ENCODE measurements at places on chromosomes 1 and 21.

GRCh38 chr1:106055855-106056254, 1000.6 kb upstream of the PRMT6 start:
- no peak for DNase-seq

DNA sequence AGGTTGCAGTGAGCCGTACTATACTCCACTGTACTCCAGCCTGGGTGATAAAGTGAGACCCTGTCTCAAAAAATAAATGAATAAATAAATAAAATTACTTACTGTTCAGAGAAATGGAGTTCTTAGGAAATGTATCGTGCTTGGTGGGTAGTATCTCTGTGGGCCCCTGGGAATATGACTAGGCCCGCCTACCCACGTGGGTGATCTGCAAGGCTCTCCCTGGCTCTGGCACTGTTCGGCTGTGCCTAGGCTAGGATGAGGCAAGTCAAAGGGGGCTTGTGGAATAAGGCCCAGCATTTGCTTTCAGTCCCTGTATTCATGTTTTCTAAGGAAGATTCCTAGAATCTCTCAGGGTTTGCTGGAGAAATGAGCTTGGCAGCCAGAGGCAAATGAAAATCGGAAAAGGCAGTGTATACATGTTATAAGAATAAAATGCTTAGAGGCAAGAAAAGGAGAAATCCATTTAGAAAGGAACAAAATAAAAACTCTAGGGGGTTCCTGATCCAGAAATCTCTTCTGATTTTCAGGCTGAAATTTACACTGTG, 4.5 kb upstream of the CSRP1 start:
- DNase-seq: no peak

DNA sequence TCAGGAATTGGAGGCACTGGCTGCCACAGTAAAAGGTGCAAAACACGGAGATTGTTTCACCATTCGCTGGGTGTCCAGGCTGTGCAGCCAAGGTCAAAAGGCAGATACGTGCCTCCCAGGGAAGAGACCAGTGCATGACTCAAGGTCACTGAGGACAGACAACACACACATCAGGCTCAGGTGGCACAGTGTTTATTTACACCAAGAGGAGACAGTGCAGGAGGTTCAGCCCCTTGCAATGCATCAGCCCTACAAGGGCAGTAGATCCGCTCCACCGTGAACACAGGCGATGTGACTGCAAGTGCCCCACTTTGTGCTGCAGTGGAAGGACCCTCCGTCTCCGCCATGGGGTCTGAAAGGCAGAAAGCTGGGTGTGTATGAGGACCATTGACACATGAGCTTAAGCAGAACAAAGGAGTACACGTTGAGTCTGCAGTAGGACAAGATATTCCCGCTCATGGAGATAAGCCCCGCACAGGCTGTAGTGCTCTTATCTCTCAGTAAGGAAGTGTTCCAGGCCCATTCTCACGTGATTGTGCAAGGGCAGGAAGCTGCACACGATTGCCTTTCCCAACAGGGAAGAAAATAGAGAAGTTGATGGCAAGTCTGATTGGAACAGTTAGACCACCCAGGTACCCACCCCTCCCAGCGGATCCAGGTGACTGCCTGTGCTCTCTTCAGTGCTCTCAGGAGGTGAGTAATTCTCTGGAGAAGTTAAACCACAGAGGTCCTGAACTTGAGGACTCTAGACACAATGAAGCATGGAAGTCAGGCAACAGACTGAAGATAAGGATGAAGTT, 37.5 kb upstream of the QSOX1 start:
- DNase-seq: peak; percentile 8

DNA sequence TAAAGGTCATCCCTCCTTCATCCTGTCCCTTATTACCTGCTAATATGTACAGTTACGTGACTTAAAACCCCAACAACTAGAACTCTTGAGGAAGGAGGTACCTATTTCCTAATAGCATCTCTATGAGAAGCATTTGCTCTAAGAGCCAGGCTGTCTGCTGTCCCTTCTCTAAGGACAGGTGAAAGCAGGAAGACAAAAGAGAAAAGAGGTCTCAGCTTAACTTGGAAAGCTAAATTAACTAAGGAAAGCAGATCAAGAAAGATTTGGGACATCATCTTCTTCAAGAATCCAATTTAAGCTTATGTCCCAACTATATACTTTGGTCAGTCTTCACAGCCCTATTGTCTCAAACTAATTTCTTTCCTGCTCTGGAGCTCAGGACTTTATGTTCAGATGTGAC, 2.9 kb downstream of the EGLN1 start:
- DNase-seq: no peak

DNA sequence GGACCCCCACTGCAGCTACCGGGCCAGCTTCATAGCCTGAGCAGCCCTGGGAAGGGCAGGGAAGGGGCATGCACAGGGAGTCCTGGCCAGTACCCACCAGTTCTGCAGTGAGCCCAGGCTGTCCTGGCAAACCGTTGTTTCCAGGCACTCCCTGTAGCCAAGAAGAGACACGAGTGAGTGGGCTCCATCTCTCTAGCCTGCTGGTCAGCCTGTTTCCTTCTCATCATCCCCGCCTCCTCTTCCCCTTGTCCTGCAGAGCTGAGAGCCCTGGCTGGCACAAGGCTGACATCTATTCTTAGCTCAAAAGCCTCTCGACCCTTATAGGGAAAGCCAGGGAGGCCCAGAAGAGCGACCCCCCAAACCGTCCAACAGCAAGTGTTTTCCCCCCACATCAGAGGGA, 28.7 kb downstream of the COL16A1 start:
- DNase-seq: no peak

- DNase-seq: no peak
These were observed 719 bp downstream of the EYA3 start for GRCh38 chr1:28087614-28088167.

DNA sequence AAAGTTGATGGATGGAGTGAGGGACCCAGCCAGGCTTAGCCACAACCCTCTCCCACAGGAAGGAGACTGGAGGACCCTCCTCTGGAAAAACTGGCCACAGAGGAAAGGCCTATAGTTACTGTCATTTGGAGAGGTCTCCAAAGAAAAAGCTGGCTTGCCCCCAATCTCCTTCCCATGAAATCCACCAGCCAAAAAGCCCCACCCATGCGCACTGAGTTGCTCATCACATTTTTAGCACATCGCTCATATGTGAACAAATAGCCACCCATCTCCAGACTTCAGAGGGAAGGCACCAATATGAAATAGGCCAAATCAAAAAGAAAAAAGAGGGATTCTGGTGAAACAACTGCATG, 36.9 kb upstream of the QSOX1 start:
- DNase-seq: peak; percentile 12

- no peak for DNase-seq
These were observed 39.1 kb downstream of the UROD start for GRCh38 chr1:45051005-45051772.

DNA sequence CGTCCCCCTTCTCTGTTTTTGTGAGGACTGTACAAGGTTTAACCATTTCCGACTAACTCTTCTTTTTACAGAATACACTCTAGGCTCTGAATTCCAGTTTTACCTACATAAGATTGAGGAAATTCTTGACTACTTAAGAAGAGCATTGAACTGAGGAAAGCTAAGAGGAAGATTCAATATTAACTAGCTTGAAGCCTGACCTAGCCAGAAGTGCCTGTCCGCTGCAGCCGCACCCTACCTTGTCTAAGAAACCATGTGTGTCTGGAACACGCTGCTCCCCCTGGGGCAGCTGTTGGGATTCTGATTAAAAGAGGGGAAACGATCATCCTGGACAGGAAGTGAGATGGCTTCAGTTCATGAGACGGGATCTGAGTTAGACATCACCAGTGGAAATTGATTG, 28.9 kb downstream of the CA6 start:
- no peak for DNase-seq

DNA sequence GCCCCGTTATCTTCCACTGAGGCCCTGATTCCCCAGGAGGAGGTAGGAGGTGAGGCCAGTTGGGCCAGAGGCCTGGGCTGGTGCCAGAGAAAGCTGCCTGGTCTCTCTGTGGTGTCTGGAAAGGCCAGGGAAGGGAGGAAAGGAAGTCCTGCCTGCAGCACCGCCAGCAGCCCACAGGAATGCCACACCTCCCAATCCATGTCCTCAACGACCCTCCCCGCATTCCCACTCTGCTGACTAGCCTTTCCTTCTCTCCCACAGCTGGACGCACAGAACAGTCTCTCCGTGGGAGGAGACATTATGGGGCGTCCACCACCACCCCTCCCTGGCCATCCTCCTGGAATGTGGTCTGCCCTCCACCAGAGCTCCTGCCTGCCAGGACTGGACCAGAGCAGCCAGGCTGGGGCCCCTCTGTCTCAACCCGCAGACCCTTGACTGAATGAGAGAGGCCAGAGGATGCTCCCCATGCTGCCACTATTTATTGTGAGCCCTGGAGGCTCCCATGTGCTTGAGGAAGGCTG, 18.0 kb downstream of the CSF1 start:
- DNase-seq: no peak

- DNase-seq: no peak
These were observed 64.1 kb downstream of the NOS1AP start for GRCh38 chr1:162133566-162133965.

GRCh38 chr1:181033799-181034451, at the start of gene MR1:
TSS of gene MR1 (plus strand) at chr1:181033983. CDS start at chr1:181034008, 25 bp downstream.
- peak; percentile 81 for DNase-seq

- DNase-seq: no peak
These were observed 60.6 kb upstream of the CD34 start for GRCh38 chr1:207971331-207972219.

DNA sequence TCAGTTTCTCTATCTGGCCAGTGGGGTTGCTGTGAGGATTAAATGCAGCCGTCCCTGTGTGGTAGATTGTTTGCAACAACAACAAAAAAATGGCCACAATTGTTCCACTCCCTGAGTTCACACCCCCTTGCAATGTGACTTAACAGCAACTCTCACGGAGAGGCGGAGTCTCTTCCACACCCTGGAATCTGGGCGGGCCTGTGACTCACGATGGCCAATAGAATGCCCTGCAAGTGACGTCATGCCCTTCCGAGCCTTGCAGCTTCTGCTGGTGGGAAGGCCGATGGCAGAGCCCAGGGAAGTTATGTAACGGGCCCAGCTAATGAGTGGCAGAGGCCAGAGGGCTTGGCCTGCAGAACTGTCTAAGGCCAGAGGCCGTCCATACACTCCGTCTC, 87.9 kb downstream of the RIPK4 start:
- peak; percentile 96 for DNase-seq

- no peak for DNase-seq
These were observed 68.0 kb downstream of the ADAMTS1 start for GRCh38 chr21:26777166-26777565.

- DNase-seq: no peak
These were observed 670.9 kb upstream of the NR5A2 start for GRCh38 chr1:199356561-199356960.

- no peak for DNase-seq
These were observed 49.1 kb downstream of the GLIS1 start for GRCh38 chr1:53689736-53690326.

DNA sequence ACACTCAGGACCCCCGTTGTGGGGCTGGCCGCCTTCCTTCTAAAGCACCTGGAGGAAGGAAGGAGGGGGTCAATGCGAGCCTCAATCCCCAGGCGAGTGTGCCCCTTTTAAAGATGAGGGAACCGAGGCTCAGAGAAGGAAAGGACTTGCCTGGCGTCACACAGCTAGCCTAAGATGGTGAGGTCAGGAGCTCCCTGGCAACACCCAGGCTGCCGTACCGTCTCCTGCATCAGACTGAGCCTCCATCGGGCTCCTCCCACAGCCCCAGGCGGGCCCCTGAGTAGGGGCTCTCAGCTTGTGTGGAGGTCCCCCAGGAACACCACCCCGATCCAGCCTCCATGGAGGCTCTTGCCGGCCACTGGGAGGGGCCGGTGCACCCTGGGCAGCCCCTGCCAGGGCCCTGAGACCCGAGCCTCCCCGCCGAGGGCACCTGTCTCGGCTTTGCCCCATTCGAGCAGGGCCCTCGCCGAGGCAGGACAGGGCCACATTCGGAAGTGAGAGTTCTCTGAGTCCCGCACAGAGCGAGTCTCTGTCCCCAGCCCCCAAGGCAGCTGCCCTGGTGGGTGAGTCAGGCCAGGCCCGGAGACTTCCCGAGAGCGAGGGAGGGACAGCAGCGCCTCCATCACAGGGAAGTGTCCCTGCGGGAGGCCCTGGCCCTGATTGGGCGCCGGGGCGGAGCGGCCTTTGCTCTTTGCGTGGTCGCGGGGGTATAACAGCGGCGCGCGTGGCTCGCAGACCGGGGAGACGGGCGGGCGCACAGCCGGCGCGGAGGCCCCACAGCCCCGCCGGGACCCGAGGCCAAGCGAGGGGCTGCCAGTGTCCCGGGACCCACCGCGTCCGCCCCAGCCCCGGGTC, at the start of gene AIRE:
TSS of gene AIRE (plus strand) at position 739 of the 855 bp plus-strand sequence. CDS start 131 bp downstream, outside the sequence.
- DNase-seq: no peak

- no peak for DNase-seq
These were observed 64.6 kb upstream of the SPAG17 start for GRCh38 chr1:118249641-118250040.

- no peak for DNase-seq
These were observed 2.8 kb downstream of the SMCP start for GRCh38 chr1:152880907-152881306.

DNA sequence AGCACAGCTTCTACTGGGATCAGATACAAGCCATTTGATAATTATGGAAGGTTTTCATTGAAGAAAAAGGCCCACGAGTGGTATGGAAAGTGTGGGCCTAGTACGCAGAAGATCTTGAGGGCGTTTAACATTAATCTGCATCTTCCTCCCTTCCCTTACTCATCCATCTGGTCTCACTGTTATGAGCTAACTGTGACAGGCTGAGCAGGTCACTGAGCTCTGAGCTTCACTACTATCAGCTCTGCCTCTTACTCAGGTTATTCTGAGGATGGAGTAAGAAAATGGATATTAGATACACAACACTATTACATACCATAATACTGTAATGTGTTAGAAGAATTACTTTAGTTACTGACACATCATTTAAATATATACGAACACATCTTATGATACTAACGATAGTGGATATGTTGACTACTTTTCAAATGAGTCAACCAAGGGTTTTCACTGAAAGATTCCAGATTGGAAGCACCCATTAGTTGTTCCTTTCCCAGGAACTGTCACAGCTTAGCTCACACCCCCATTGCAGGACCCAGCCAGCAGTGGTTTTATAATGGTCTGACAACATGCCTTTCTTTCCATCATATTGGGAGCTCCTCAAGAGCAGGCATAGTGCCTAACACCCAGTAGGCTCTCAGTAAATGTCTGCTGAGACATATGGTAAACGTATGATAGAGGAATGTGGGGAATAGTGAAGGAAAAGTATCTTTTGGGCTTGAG, 97.8 kb upstream of the C8B start:
- DNase-seq: no peak

DNA sequence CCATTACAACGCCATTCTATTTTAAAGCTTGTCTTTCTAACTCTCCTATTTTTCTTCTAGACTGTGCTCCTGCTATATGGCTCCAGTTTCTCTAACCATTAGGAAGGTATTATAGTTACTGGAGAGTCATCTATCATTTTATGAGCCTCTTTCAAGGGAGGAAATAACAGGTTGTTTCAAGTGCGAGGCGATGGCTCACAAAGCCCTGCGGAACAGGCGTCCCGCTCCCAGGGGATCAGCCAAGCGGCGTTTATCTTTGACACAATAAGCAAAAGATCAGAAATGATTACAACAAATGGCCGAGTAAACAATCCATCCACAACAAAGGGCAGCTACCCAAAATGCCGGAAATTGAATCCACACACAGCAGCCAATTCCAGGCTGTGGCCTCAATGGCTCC, 249.5 kb upstream of the POU3F1 start:
- DNase-seq: no peak

All from HCT116 (cell line).